Activated CD4-positive, alpha-beta T cell treated with anti-CD3 and anti-CD28 coated beads, Interleukin-2, amount 10 ng/mL, durations not matched to agents 24 days and 14 days (primary cell): ENCODE measurements at places on chromosomes 4 and X. TPM values are rescaled to one million over a fixed set of nuclear protein-coding genes. Genes with fewer than 3 reads are reported as not detected.

- DNase-seq, result no peak
Observed at GRCh38 chr4:97142410-97142809, 1000.9 kb downstream of the STPG2 start.

- no peak for DNase-seq
Observed at GRCh38 chrX:85115252-85115651, 111.6 kb downstream of the APOOL start.

- no peak for DNase-seq
Observed at GRCh38 chrX:150941580-150941979, 41.6 kb upstream of the HMGB3 start.

- DNase-seq, result no peak
Observed at GRCh38 chrX:13252726-13253125, 67.1 kb downstream of the ATXN3L start.

GRCh38 chrX:76420237-76420636, 7.3 kb upstream of the MAGEE1 start:
- no peak for DNase-seq

DNA sequence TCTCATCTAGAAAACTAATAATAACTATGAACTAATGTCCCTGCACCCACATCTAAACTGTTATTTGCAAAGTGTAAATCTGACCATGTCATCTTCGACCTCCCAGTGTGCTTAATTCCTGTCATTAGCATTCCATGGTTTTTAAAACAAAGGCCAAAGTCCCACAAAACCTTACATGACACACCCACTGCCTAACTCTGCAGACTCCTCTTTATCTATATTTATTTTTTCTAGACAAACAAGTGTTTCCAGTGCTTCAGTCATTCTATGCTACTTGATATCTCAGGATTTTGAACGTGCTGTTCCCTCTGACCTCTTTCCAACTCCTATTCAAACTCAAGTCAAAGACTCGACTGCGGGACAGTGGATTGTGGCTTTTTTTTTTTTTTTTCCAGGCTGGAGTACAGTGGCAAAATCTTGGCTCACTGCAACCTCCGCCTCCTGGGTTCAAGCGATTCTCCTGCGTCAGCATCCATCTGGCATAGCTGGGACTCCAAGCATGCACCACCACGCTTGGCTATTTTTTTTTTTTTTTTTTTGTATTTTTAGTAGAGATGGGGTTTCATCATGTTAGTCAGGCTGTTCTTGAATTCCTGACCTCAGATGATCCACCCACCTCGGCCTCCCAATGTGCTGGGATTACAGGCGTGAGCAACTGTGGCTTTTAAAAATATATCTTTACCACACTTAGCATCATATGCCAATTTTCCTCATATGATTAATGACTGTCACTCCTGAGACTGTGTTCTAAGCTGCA, 1511.0 kb downstream of the ARAP2 start:
- DNase-seq, result no peak

- DNase-seq, result no peak
Observed at GRCh38 chr4:53535567-53535966, 55.7 kb downstream of the LNX1 start.

DNA sequence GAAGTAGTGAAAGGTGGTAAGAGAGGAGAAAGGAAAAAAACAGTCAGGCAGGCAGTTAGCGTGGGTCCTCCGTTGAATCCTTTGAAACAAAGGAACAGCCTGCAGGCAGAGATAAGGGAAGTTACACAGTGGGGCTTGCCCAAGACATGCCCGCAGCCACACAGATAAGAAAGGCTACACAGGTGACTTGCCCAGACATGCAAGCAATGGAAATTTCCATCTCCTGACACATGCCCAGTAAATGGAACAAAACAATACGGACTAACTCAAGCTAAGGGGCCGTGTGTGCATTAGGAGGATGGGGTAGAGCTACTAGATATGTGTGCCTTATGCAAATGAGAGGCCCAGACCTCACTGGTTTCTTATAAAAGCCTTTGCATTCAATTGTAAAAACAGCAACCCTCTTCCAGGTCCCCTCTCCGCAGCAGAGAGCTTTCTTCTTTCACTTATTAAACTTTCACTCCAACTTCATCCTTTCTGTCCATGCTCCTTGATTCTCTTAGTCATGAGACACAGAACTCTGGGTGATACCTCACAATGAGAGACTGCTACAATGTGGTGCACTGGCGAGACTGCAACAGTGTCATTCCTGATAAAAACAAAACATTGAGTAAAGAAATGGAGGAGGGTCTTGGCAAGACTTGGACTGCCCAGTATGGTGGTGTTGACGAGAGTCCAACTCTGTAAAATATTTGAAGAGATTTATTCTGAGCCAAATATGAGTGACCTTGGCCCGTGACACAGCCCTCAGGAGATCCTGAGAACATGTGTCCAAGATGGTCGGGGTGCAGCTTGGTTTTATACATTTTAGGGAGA, 997.4 kb upstream of the PRKX start:
- peak; percentile 46 for DNase-seq

BLTP1 gene
- total RNA-seq, result 26.2 and 28.9 TPM in 2 replicates
